ENCODE measurements at places on chromosomes 11 and 22.

- no peak overlapping the region for H3K27ac ChIP-seq
- no peak overlapping the region for H3K4me3 ChIP-seq
- no peaks in the 10 kb centered on the region for H3K36me3 ChIP-seq
Measured at GRCh38 chr11:27423125-27423524, 49.5 kb downstream of the LGR4 start.

DNA sequence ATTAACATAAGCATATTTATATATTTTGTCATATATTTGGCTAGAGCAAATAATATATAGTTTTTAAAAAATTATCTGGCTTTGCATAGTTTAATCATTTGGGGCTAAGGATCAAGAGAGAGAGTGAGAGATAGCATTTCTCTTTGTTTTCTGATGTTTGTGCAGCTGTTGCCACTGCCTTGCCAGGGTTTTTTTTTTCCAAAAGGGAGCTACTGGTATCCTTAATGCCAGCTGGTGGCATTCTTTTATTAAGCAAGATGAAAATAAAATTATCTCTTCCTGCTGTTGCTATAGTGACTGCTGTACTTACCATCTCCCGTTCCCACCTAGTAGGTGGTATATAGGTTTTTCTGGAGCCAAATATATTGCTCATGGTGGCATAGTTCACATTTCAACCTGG, 793.3 kb upstream of the ARHGAP42 start:
- H3K4me1 ChIP-seq: no peaks in the 10 kb centered on the region
- H3K27ac ChIP-seq: no peak overlapping the region
- H3K36me3 ChIP-seq: no peaks in the 10 kb centered on the region
- no peaks in the 10 kb centered on the region for H3K27me3 ChIP-seq
- no peak overlapping the region for H3K4me3 ChIP-seq

DNA sequence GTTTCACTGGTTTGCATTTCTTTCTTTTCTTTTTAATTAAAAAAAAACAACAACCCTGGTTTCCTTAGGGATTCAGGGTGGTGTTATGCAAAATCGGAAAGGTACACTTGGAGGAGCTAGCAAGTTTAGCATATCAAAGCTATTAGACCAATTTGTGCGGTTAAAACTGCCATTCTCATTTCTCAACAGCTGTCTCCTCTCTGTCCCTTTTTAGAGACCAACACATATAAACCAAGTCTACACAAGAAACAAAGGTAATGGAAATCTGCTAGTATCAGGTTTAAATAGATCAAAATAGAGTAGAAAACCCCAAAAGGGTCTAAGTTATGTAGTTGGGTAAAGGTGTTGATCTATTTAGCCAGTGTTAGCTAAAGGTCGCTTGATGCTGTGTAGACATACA, 1.7 kb upstream of the SESN3 start:
- no peak overlapping the region for H3K27ac ChIP-seq
- H3K36me3 ChIP-seq: no peaks in the 10 kb centered on the region
- DNase-seq: no peak
- peaks cover 3% of the 10 kb centered on the region for H3K27me3 ChIP-seq
- no peak overlapping the region for H3K4me3 ChIP-seq

DNA sequence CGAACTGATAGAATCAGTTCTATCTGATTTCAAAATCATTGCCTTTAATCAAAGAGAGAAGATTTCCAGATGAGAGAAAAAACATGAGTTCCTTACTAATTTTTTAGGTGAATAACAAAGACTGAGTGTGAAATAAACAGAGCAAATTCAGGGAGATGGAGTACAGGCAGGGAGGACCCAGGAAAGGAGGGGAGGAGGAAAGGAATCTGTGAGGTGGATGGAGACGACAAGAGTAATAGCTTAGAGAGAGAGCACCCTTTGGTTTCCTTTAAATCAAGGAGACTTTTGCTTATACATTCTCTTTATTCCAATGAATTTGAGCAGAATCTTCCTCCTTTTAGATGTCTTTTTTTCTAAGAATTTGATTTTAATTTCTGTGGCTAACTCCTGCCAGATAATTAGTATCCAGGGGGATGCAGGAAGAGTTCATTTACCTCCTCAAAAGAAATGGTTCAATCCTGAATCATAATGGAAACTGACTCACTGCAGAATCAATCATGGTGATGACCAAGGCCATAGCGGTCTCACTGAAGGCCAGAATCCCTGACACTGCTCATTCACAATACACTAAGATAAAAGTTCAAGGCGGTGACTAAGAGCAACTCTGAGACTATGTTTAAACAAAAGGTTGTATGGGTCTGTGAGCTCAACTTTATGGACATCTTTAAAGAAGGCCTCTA, 234.0 kb upstream of the ZC3H12C start:
- H3K4me3 ChIP-seq: no peak overlapping the region
- no peaks in the 10 kb centered on the region for H3K36me3 ChIP-seq
- H3K27ac ChIP-seq: no peak overlapping the region
- no peak for DNase-seq

GRCh38 chr11:130771708-130772107, 144.6 kb downstream of the SNX19 start:
- H3K36me3 ChIP-seq: no peaks in the 10 kb centered on the region
- H3K4me1 ChIP-seq: no peaks in the 10 kb centered on the region
- DNase-seq: no peak
- H3K4me3 ChIP-seq: no peak overlapping the region

DNA sequence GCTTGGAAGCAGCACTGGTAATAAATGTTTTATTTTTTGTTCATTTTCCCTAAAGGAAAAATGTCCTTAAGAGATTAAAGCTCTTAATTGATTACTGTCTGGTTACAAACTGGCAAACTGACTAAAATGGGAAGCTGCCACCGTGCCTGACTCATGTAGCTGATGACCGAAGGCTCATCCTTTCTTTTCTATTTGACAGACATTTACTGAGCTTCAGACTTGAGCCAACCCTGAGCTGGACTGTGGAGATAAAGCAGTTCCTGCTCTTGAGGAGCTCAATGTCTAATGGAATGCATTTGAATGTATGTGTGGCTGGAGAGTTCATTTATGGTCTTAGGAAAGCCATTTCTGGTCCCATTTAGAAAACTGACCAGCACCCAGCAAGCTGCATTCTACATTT, 91.3 kb downstream of the RNF169 start:
- H3K4me3 ChIP-seq: no peak overlapping the region
- peaks cover 8% of the 10 kb centered on the region for H3K36me3 ChIP-seq
- H3K4me1 ChIP-seq: no peaks in the 10 kb centered on the region
- no peak overlapping the region for H3K27ac ChIP-seq
- no peaks in the 10 kb centered on the region for H3K27me3 ChIP-seq
